ENCODE measurements at places on chromosomes 5 and 9. TPM values are rescaled to one million over a fixed set of nuclear protein-coding genes. Genes with fewer than 3 reads are reported as not detected.

Gene EPB41L4B
- 0.38 TPM for polyA plus RNA-seq

Gene SCGB3A2
- polyA plus RNA-seq = not detected

Gene ZNF454
- 0.21 TPM for polyA plus RNA-seq

Gene IFNA4
- polyA plus RNA-seq = not detected

Gene PLPP7
- 1.1 TPM for polyA plus RNA-seq

Gene DPYSL3
- 15.9 TPM for polyA plus RNA-seq

Gene DDX4
- polyA plus RNA-seq = not detected

Gene SGCD
- polyA plus RNA-seq = 0.26 TPM

Gene ITGA2
- polyA plus RNA-seq = 0.54 TPM

Gene HACD4
- polyA plus RNA-seq = 1.6 TPM

Gene LIX1
- polyA plus RNA-seq = 0.06 TPM

Gene CYLC2
- polyA plus RNA-seq = not detected

DNA sequence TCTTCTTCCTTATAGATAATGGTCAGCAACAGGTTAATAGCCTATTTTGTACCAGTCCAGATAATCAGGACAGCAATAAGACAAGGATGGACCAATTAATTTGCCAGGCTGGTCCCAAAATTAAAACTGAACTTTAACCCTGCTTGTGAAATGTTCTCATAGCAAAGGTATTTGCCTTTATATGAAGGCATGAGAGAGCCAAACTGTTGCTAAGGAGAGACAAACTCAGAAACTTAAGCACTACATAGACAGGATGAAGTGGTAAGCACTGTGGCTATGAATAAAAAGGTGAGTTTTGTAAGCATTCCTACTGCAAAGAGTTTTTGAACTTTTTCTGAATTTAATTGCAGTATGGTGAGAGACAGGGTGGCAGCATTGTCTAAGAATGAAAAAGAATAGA lies 174.7 kb upstream of the PPP1R2B start:
- H3K4me1 ChIP-seq = no peaks in the 10 kb centered on the region
- H3K27me3 ChIP-seq = no peaks in the 10 kb centered on the region
- no peak overlapping the region for H3K27ac ChIP-seq
- H3K36me3 ChIP-seq = no peaks in the 10 kb centered on the region
- DNase-seq = no peak

DNA sequence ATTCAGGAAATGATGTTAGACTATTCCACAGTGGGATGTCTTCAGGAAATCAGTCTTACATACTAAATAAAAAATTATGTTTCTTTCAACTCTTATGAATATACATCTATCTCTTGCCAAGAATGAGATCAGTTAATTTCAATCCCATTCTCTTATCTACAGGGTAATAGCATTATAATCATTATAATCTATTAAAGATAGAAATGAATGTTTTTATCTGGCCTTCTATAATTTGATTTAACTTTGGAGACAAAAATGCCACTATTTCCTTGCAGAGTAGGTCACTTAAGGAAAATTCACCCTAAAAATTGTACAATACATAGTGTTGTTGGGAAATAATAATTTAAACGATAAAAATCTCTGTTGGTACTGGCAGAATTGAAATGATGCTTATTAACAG lies 96.4 kb downstream of the HOMER1 start:
- DNase-seq = no peak
- no peak overlapping the region for H3K27ac ChIP-seq
- no peaks in the 10 kb centered on the region for H3K27me3 ChIP-seq
- H3K36me3 ChIP-seq = no peaks in the 10 kb centered on the region
- H3K4me1 ChIP-seq = no peaks in the 10 kb centered on the region
- H3K4me3 ChIP-seq = no peak overlapping the region

GRCh38 chr5:52786949-52787599 lies 642 bp upstream of the ITGA1 start:
- peaks cover 6% of the 10 kb centered on the region for H3K27me3 ChIP-seq
- H3K4me1 ChIP-seq = peaks cover 4% of the 10 kb centered on the region
- peak overlapping the region; percentile 48 for H3K4me3 ChIP-seq
- no peak for DNase-seq
- H3K36me3 ChIP-seq = no peaks in the 10 kb centered on the region

DNA sequence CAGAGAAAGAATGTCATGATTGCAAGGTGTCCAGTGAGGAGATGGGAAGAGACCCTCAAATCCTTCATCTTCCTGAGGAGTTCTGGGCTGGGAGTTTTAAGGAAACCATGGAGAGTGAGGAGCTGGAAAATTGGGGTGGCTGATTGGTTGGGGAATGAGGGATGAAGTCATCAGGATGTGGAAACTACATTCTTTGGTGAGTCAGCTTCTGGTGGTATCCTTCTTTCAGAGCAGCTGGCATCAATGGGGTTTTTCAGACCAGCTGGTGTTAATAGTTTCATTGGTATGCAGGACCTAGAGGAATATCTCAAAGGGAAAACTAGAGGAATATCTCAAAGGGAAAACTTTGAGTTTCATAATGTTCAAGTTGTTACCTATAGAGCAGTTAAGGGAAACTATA lies 45.2 kb downstream of the RNF180 start:
- no peak overlapping the region for H3K27ac ChIP-seq
- no peaks in the 10 kb centered on the region for H3K27me3 ChIP-seq
- H3K4me1 ChIP-seq = no peaks in the 10 kb centered on the region
- no peak for DNase-seq

DNA sequence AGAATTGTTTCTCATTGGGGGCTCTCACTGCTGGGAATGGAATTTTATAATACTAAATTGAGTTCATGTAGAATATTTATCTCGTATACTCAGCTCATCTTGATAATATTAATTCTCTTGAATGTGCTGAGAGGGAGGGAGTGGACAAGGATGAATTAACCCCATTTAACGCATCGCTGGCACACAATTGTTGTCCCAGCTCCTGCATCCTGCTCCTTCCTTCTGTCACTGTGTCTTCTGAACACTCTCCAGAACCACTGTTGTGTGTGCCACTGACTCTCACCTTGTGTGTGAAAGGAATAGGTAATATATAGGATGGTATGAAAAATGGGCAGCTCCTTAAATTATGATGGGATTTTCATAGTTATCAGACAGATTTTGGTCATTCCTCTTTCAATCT lies 267.3 kb downstream of the MTRR start:
- H3K4me3 ChIP-seq = no peak overlapping the region
- no peak overlapping the region for H3K27ac ChIP-seq
- H3K27me3 ChIP-seq = no peaks in the 10 kb centered on the region
- H3K36me3 ChIP-seq = no peaks in the 10 kb centered on the region
- DNase-seq = no peak

DNA sequence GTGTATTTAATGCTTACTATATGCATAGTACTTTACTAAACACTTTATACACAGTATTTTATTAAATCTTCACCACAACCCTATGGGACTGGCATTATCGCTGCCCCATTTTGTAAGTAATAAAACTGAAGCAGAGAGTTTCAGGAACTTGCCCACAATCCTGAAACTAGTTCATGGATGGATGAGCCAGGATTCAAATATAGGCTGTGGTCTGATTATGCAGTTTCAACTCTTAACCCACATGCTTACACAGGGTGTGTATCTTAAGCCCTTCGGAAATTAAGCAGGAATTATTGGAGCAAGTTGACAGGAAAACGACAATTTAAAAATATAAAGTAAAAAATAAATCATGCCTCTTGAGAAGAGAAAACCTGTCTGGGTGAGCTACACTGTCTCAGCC lies 109.0 kb downstream of the ATP10B start:
- H3K4me1 ChIP-seq = no peaks in the 10 kb centered on the region
- no peak for DNase-seq
- no peak overlapping the region for H3K27ac ChIP-seq
- no peak overlapping the region for H3K4me3 ChIP-seq
- H3K27me3 ChIP-seq = no peaks in the 10 kb centered on the region

- H3K36me3 ChIP-seq = no peaks in the 10 kb centered on the region
- H3K27ac ChIP-seq = no peak overlapping the region
- H3K27me3 ChIP-seq = no peaks in the 10 kb centered on the region
- no peaks in the 10 kb centered on the region for H3K4me1 ChIP-seq
- no peak for DNase-seq
These were observed 355.9 kb downstream of the PRELID2 start for GRCh38 chr5:145479271-145479670.

DNA sequence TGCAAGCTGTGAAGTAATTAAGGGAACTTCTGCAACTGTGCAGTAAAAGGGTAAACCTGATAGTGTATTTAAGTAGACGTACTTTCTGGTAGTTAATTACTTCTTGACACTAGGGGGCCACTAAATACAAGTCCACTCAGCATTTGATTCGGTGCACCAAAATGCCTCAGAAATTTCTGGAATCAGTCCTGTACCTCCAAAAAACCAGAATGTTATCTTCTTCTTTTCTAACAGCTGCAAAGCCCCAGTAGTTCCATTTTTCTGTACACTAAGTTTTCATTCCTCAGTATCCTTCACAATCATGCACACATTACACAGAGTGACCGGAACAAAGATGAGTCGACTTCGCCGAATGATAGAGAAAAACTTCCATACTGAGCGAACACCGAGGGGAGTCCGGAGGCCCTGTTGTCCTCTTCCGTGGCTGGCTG lies 484 bp downstream of the GFM2 start:
- H3K4me1 ChIP-seq = peaks cover 19% of the 10 kb centered on the region
- H3K27me3 ChIP-seq = no peaks in the 10 kb centered on the region
- H3K27ac ChIP-seq = peak overlapping the region; percentile 90
- peak overlapping the region; percentile 98 for H3K4me3 ChIP-seq

GRCh38 chr5:60263346-60263745 lies 369.8 kb upstream of the PDE4D start:
- no peak overlapping the region for H3K27ac ChIP-seq
- no peaks in the 10 kb centered on the region for H3K36me3 ChIP-seq
- no peak overlapping the region for H3K4me3 ChIP-seq
- peaks cover 12% of the 10 kb centered on the region for H3K4me1 ChIP-seq

- H3K27ac ChIP-seq = peak overlapping the region; percentile 67
- DNase-seq = no peak
- no peaks in the 10 kb centered on the region for H3K27me3 ChIP-seq
- H3K4me1 ChIP-seq = peaks cover 28% of the 10 kb centered on the region
- no peaks in the 10 kb centered on the region for H3K36me3 ChIP-seq
- peak overlapping the region; percentile 87 for H3K4me3 ChIP-seq
These were observed 672 bp downstream of the MSANTD3 start for GRCh38 chr9:100427366-100428263.

DNA sequence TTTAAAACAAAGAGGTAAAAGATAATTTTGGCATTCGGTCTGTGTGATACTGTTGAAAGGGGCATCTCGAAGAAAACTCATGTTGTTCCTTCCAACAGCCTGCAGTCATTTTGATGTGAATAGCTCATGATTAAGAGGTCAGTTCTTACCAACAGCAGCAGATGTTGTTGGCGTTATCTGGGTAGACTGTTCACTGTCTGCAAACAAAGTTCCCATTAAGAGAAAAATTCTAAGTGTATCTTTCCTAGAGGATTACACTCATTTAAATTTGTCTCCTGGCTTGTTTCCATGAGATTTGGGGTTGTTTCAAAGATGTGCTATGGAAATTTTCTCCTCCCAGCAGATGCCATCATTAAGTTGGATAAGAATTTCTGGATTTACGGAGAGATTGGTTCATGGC lies 138.2 kb upstream of the RORB start:
- H3K4me1 ChIP-seq = no peaks in the 10 kb centered on the region
- H3K27me3 ChIP-seq = no peaks in the 10 kb centered on the region
- no peak overlapping the region for H3K4me3 ChIP-seq
- no peak overlapping the region for H3K27ac ChIP-seq

- no peak overlapping the region for H3K4me3 ChIP-seq
- no peaks in the 10 kb centered on the region for H3K27me3 ChIP-seq
- H3K27ac ChIP-seq = no peak overlapping the region
- no peaks in the 10 kb centered on the region for H3K4me1 ChIP-seq
- no peak for DNase-seq
These were observed 565.4 kb downstream of the TLR4 start for GRCh38 chr9:118269623-118270022.

- H3K4me1 ChIP-seq = no peaks in the 10 kb centered on the region
- DNase-seq = no peak
- no peaks in the 10 kb centered on the region for H3K36me3 ChIP-seq
- no peak overlapping the region for H3K27ac ChIP-seq
These were observed 5.8 kb downstream of the ACOT12 start for GRCh38 chr5:81388169-81388568.

DNA sequence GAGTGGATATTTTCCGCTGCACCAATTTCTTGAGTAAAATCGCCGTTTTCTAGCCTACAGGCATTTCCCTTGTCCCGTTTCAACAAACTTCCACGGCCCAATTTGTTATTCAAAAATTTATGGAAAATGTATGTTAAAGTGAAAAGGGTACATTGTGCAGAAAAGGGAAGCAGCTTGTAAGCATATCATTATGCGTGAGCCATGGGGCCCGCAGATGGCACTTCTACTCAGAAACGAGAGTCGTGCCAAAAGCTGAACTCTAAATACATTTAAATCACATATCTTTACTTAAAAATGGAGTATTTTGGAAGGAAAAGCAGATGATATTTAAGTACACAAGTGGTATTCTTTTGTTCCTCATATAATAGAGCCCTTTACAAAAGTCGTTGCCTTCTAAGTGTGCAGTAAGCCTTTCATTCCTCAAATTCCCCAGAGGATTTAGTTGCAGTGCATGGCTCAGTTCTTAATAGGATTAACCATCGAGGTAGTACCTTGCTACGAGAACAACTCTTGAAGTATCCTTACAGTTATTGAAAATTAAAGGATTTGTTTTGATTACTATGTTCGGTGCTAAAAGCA lies 1227.2 kb upstream of the WWC1 start:
- H3K4me3 ChIP-seq = no peak overlapping the region
- H3K27me3 ChIP-seq = no peaks in the 10 kb centered on the region
- DNase-seq = no peak

GRCh38 chr9:38671372-38671731 lies 48.6 kb downstream of the FAM240B start:
- H3K27me3 ChIP-seq = no peaks in the 10 kb centered on the region
- H3K4me1 ChIP-seq = no peaks in the 10 kb centered on the region
- DNase-seq = no peak
- H3K4me3 ChIP-seq = no peak overlapping the region

- H3K27me3 ChIP-seq = no peaks in the 10 kb centered on the region
- no peak for DNase-seq
- H3K27ac ChIP-seq = no peak overlapping the region
- H3K36me3 ChIP-seq = no peaks in the 10 kb centered on the region
These were observed 1.1 kb upstream of the SH3TC2 start for GRCh38 chr5:149063896-149064478.

DNA sequence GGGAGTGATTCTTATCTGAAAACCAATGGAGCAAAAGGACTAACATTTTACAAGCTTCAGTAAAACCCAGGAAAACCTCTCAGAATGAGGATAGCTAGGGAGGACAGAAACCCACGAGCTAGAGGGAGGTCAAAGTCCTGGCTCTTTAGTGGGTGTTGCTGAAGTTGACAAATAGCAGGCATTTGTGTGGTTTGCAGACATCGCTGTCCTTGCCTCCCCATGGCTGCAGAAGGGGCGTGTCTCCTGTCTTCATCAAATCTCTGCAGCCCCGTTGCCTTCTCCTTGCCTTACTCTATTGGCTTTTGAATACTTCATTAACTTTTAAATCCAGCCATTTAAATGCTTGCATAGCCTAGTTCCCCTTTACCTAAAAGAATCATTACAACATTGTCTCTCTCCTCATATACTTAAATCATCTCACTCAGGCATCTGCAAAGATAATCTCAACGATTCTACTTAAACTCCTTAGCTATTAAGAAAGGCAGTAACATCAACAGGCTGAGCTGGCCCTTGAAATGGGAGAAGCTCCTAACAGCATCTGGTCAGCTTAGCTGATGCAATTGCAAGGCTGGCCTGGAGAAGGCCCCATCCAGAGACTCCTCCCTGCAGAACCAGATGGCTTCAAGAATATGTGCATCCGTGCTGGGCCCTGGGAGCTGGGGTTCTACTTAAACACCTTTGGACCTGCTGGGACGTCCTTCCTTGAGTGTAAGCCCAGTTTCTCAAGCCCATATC lies 152.8 kb upstream of the TAS2R1 start:
- no peaks in the 10 kb centered on the region for H3K36me3 ChIP-seq
- H3K27ac ChIP-seq = no peak overlapping the region
- no peak overlapping the region for H3K4me3 ChIP-seq
- DNase-seq = no peak

Measured in spleen (tissue), 13 donors.